ENCODE measurements at places on chromosomes 12 and 14. TPM values are rescaled to one million over a fixed set of nuclear protein-coding genes. Genes with fewer than 3 reads are reported as not detected.

The USP15 gene
- total RNA-seq = 79.7 TPM

The KCNH3 gene
- 0.72 TPM for total RNA-seq

The ACVR1B gene
- total RNA-seq = 24.1 TPM

The OAS2 gene
- total RNA-seq = 1.4 TPM

All from ovary (tissue), 10 donors.